Activated naive CD4-positive, alpha-beta T cell (primary cell): ENCODE measurements at places on chromosomes 1 and 21.

- no peak for DNase-seq
Measured at GRCh38 chr1:62991152-62991551, 207.2 kb downstream of the ATG4C start.

DNA sequence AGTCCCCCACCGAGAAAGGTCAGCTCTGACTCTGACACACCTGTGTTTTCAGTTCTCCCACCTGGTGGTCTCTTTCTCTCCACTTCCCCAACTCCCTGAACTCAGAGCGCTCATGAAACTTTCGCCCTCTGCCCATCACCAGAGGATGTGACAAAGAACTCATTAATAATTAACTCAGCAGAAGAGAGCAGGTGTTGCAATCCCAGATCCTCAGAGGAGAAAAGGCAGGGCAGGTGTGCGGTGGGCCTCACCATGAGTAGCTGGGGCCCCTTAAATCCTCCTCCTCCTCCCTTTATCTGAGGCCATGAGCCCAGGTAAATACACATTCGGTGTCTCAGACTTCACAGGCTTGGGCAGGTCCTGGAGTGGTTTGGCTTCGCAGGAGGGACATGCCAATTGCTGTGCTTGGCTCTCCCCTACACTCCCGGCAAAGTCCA is 1.7 kb upstream of the LAMB3 start:
- no peak for DNase-seq

GRCh38 chr1:82225421-82226185 is 424.9 kb downstream of the ADGRL2 start:
- DNase-seq = no peak

GRCh38 chr21:44848821-44849521 is 24.5 kb downstream of the PTTG1IP start:
- no peak for DNase-seq

DNA sequence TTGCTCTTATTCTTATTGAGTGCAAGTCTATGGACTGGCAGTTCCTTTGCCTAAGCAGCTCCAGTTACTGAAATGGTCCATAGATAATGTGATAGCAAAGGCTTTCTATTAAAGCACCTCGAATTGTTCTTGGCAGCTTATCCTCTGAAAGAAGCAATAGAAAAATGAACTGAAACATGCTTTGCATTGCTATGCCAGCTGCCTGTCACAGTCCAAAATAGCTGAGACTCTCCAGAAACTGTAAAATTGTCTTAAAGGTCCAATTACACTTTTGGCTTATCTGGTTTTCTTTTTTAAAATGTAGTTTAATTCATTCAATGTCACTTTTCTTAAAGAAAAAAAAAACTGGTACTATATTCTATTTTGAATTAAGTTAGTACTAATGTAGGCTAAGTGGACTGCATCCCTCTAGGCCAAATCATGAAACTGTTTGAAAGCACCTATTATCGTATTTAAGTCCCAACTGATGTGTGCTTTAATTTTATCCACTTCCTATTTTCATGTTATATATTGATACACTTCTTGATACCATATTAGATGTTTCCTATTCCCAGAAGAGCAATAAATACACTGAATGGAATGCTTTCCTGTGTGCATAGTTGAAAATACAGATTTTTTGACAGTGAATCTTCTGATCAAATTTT is 208.0 kb upstream of the DEPDC1 start:
- DNase-seq = no peak

DNA sequence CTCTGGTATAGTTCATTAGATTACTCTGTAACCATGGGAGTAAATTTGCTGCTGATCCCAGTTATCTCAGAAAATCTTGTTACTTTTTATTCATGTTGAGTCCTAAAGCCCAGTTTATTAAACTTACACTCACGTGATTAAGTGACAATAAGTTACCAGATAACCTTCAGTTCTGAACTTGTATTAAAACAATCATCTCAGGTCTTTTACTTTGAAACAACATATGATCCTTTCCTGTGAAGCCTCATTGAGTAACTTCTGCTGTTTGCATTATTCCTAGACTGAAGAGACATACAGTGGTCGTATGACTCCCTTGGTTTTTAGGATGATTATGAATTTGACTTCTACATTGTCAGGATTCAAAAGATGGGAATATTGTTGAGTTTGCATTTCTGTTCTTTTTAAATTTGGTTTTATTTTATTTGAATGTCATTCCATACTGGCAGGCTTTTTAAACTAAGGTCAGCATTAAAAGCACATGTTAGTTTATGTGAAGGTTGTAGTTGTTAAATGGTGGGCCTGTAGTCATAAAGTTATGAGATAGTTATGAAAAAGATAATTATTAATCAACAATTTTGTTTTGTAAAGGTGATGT is 117.9 kb downstream of the CD247 start:
- no peak for DNase-seq

DNA sequence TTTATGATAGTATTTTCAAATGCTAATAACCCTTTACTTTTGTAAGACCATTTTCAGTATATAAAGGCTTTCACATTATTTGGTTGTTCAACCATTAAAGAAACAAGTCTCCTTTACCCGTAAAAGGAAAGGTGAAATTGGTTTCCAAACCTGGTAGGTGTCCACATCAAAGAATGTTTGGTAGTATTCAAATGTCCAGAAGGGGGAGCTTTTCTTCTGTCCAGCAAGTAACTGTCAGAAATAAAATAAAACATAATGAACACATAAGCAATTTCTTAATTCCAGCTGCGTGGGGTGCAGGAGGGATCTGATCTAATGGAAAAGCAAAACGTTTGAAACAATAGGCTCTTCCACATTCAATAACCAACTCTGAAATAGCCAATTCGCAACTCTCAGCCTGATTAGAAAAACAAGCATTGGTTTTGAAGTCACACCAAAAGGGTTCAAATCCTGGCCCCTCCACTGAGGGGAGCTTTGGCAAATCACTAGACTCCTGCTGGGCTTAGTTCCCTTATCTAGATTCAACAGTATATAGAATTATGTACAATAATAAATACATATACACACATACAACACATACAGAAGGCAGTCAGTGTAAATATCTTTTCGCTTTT is 11.0 kb downstream of the YIPF1 start:
- DNase-seq = no peak

DNA sequence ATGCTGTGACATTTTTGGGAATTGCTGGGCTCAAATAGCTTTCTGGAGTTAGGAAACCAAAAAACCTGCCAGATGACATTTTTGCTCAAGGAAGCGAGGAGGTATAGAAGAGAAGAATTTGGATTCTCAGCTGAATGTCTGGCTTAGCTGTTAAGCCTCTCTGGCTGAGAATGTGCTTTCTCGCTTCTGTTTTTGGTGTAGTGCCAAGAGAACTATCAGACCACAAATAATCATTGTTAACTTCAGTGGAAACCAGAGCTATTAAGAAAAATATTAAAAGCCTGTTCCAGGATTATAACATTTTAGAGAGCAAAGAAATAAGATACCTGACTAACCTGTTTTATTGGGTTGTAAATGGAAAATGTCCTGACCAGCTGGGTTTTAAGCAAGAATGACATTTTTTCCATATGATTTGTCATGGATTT is 39.5 kb upstream of the DIPK1A start:
- DNase-seq = no peak

DNA sequence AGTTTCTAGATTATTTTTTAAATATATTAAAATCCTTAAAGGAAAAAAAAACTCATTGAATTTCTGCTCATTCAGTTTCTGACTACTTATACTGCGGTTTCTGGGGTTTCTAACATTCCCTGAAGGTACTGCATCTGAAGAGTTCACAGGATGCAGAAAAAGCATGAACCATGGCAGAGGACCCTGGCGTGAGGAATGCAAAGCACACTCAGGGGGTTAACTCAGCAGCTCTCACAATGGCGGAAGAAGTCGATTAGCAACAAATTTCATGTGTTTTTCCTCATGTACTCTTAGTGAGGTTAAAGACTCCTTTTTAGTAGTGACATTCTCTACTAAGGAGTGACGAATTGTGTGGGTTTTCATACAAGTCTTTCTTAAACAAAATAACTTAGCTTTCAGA is 975.6 kb downstream of the NCAM2 start:
- DNase-seq = no peak

- DNase-seq = peak; percentile 41
Measured at GRCh38 chr1:27603309-27603680, 649 bp downstream of the AHDC1 start.

DNA sequence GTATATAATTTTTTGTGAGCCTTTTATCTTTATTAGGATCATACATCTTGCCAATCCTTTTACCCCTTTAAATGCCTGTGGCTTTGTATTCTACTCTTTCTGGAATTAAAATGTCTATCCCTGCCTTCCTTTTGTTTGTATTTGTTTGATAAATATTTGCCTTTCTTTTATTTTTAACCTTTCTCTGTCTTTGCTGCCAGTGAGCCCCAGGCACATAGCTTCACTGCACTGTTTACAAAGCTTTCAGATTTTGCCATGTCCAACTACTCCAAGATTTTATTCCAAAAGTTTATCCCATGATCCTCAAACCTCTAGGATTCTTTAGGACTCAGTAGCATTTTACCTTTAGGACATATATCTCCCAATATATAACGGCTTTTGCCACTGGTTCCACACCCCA is 281.2 kb downstream of the PAPPA2 start:
- no peak for DNase-seq
